Stimulated activated CD8-positive, alpha-beta memory T cell treated with anti-CD3 and anti-CD28 coated beads, Interleukin-2, amount 100 ng/mL, for 48 hours (primary cell): ENCODE measurements at places on chromosomes 4 and X.

DNA sequence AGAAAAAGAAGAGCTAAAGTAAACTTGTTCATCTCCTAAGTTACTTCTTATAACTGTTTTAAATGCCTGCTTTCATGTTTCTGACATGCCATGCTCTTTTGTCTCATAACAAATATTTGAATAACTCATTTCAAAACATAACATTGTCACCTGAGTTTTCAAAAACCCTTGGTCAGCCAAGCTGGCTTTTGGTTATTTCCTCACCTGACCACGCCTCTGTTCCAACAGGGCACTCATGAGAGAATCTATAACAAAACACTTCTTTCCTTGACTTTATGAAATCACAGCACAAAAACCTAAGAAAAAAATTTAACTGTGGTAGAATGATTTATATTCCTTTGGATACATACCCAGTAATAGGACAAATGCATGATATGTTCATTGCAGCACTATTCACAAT, 172.9 kb upstream of the GALNT7 start:
- no peak for DNase-seq

DNA sequence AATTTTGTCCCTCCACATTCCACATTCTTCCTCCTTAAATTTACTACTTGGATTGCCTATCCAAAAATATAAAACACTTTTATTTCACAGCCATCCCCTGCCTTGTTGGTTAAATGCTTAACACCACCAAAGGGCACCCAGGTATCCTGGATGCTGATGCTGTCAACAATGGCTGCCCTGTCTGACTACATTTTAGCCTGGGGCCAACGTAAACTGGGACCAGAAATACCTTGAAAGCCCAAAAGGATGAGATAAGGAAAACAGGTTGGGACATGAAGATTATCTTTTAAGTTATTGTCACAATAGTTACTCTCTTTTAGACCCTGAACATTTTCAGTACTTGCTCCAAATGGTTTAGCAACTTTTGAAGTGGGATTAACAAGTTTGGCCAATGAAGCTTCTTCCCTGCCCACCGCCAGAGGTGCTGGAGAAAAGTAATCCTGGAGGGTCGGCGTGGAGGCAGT, 775 bp upstream of the YIPF6 start:
- no peak for DNase-seq

DNA sequence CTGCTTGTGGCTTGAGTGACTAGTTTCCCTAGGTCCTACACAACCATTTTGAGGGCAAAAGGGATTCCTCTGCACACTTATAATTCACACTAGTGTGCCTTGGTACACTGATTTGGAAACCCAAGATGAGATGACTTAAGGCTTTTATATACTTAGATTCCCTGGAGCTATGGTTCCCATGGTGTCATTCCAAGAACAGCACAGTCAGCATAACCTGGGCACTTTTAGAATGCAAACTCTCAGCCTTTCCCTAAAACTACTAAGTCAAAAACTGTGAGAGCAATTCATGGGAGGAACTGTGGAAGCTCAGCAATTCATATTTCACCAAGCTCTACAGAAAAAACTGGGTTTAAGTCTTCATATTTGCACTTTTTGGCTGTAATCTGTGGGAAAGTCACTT, 38.0 kb upstream of the ZC4H2 start:
- DNase-seq, result no peak

DNA sequence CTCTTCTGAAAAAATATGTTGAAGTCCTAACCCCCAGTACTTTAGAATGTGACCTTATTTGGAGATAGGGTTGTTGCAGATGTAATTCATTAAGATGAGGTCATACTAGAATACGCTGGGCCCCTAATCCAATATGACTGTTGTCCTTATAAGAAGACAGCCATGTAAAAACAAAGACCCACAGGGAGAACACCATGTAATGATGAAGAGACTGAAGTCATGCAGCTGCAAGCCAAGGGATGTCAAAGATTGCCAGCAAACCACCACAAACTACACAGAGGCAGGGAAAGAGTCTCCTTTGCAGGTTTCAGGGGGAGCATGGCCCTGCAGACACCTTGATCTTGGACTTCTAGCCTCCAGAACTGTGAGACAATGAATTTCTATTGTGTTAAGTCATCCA, 37.4 kb downstream of the CXorf58 start:
- DNase-seq, result no peak

- no peak for DNase-seq
Measured at GRCh38 chr4:63085091-63085490, 1324.2 kb downstream of the TECRL start.
